ENCODE measurements at places on chromosomes 2 and 18.

GRCh38 chr18:59961070-59961469 lies 61.3 kb downstream of the PMAIP1 start:
- no peak for DNase-seq

DNA sequence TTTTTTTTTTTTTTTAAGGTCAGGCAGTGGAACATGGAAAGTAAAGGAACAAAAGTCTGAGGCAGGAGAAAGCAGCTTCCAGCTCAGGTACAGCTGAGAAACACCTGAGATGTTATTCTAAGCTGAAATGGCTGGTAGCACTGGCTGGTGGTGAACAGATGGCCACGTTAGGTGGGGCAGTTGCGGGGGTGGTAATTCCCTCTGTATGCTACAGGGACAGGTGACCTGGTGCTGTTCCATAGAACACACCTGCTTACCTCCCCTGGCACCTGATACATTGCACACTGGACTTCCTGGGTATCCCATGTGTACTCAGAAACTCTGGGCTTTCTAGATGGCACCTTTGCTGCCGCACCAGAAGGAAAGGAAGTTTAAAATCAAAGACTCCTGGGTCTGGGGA lies 333.3 kb downstream of the SLC8A1 start:
- no peak for DNase-seq

- no peak for DNase-seq
Observed at GRCh38 chr2:126893606-126894005, 5.1 kb upstream of the TEX51 start.

- DNase-seq = no peak
Observed at GRCh38 chr2:237763812-237764211, 34.8 kb upstream of the RBM44 start.

- no peak for DNase-seq
Observed at GRCh38 chr2:165499131-165499530, 29.6 kb downstream of the CSRNP3 start.

DNA sequence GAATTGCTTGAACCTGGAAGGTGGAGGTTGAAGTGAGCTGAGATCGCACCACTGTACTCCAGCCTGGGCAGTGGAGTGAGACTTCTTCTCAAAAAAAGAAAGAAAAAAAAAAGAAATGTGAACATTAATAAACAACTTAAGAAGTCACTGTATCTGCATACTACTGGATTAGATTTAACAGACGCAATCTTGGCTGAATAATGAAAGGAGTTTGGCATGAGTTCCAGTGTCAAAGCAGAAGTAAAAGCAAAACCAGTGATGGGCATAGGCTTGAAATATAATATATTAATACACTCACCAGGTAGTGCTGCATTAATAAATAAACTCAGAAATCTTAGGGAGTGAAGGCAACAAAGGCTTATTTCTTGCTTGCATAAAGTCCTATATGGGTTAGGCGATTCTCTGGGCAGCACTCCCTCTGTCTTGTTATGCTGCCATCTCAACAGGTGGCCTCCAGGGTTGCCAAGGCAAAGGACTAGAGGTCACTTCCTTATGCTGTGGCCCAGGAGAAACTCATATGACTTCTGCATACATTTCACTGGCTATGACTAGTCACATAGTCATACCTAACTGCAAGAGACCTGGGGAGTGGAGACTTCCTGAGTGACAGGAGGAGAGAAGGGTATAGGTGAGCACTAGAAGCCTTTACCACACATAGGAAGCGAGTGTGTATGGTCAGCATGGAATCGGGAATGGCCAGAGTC lies 296.2 kb upstream of the SPRED2 start:
- DNase-seq = no peak

DNA sequence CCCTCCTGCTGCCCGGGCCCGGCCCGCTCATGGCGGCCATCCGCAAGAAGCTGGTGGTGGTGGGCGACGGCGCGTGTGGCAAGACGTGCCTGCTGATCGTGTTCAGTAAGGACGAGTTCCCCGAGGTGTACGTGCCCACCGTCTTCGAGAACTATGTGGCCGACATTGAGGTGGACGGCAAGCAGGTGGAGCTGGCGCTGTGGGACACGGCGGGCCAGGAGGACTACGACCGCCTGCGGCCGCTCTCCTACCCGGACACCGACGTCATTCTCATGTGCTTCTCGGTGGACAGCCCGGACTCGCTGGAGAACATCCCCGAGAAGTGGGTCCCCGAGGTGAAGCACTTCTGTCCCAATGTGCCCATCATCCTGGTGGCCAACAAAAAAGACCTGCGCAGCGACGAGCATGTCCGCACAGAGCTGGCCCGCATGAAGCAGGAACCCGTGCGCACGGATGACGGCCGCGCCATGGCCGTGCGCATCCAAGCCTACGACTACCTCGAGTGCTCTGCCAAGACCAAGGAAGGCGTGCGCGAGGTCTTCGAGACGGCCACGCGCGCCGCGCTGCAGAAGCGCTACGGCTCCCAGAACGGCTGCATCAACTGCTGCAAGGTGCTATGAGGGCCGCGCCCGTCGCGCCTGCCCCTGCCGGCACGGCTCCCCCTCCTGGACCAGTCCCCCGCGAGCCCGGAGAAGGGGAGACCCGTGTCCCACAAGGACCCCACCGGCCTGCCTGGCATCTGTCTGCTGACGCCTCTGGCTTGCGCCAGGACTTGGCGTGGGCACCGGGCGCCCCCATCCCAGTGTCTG lies 767 bp downstream of the RHOB start:
- no peak for DNase-seq

DNA sequence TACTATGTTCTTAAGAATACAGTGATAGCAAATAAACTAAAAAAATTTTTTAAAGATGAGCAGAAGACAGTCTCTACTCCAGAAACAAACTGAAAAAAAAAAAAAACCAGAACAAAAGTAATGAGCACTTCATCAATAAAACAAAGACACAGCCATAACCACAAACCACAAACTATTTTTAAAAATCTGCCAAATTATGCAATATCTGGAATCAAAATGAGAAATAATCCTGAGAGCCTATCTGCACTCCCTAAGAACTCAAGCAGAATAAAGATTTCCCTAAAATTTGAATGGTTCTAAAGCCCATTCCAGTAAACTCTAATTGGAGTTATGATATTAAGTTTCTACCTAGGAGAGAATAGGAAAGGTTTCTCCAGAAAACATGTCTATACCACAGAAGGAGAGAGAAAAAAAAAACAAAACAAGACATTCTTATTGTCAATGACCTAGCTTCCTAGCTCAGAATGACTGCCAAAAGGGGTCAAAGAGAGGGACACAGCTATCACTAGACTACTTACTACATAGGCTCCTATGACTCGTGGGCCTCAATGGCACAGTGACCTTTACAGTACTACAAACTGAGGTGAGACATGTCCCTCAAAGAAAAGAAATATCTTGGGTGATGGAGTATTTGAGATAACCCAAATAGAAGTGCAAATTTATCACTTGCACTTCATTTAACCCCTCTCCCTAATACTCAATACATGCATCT lies 262.8 kb downstream of the ZEB2 start:
- no peak for DNase-seq

GRCh38 chr2:158407031-158407430 lies 49.5 kb downstream of the CCDC148 start:
- no peak for DNase-seq

GRCh38 chr2:233972941-233973575 lies 55.9 kb downstream of the TRPM8 start:
- no peak for DNase-seq

GRCh38 chr2:241107031-241107783 lies 5.1 kb upstream of the MTERF4 start:
- DNase-seq = no peak

DNA sequence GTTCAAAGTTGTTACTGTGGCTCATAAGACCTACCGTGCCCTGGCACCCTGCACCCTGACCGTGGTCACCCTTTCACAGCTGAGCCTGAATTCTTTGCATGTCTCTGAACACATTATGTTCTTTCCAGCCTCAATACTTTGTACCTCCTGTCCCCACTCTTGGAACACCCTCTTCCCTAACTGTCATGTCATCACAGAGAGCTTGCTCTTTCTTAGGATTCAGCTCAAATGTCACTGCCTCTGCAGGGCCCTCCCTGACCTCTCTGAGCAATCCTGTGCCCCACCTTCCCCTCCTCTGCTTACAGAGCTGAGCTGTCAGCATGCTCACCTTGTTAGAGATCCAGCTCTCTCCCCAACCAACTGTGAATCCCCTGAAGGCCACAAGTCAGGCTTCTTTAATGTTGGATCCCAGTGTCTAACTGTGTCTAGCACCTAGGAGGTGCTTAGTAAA lies 15.0 kb downstream of the PRKAG3 start:
- no peak for DNase-seq

GRCh38 chr2:131043199-131044074 lies 49.8 kb downstream of the FAM168B start:
- DNase-seq = no peak

GRCh38 chr2:189522435-189523151 lies 58.0 kb downstream of the SLC40A1 start:
- DNase-seq = no peak

GRCh38 chr2:20563833-20564232 lies 87.1 kb downstream of the HS1BP3 start:
- DNase-seq = no peak

DNA sequence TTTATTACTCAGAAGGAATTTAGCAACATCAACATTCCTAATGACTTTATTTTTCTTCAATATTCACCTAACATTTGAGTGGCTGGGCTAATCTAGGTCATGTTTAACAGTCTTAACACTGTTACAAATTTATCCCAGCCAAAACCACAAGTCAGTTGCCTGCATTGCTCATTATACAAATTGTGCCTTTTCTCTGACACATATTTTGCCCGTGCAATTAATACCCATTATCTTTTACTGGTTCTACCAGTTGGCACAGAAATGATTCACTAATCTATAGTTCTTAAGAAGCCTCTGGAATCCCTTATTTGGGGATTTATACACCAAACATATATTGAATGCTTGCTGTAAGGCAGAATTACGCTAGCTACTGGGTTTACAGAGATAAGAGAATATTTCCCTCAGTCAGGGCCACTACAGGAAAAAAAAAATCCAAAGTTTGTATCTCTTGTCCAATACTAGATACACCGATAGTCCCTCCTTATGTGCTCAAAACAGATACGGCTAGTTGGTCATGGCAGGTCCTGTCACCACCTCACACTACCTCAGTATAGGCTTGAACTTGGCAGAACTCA lies 46.3 kb downstream of the ZCCHC2 start:
- no peak for DNase-seq

DNA sequence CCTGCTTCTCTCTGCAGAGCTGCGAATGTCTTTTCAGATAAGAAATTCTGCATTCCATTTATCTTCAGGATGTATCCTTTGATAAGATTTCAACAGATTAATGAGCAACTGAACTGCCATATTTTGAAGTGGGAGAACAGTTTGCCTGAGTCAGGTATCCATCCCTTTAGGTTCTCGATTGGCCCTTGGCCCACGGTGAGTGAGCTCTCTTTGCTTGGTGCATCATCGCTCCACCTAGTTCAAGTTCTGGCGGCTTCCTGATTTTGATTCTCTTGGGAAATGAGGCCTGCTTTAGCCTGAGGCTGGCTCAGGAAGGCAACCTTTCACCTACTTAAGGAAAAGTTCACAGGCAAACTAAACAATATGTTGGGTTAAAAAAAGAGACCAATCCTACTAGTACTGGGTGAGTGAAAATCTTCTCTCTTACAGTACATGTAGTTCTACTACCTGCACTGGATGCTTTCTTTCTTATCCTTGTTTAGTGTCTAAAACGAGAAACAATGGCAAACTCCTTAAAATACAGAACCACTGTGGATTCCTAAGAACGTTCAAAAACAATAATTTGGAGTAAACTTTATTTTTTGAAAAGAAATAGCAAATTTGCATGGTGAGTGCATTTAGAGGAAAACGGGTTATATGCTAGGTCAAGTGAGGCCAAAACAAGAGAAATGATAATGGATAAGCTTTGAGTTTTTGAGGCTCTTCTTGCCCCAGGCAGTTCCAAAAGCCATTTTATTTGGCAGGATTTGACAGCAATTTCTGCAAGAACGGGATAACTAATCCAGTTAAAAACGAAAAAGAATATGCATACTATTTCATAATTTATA lies 837 bp upstream of the ACSL3 start:
- DNase-seq = peak; percentile 63

DNA sequence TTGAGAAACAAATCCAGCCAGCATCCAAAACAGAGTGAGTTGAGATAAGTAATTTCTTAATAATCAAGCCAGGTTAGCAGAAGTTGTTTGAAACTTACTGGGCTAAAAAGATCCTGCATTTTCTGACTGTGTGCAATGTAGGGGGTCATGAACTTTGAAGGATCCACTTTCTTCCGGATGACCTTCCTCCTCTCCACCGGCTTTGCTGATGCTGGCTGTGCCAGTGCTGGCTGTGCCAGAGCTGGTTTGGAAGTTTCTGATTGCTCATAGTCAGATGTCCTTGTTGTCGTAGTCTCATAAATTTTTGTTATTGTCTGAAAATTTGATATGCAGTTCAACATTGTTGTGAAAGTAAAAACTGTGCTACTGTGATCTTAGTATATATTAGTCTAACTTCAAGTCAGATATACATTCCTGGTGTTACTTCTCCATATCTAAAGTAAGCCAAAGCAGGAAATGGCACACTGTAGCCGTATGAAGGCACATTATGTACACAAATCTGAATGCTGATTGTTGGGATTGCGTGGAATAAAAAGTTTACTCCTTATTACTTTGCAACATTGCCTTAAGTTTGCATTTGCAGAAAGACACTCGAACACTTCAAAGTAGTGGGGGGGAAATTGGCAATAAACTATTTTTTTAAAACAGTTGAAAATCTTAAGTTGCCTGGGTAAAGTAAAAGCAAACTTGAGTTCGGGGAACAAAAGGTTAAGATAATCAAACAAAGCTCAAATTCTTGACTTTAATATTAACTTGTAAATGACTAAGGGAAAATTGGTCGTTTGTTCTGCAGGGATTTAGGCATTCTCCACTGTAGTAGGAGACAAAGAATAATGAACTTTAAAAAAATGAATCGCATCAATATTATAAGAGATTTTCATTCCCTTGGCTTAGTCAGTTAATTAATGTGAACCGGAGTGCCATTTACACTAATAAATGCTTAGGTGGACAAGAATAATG lies 6.4 kb downstream of the NEB start:
- DNase-seq = no peak

DNA sequence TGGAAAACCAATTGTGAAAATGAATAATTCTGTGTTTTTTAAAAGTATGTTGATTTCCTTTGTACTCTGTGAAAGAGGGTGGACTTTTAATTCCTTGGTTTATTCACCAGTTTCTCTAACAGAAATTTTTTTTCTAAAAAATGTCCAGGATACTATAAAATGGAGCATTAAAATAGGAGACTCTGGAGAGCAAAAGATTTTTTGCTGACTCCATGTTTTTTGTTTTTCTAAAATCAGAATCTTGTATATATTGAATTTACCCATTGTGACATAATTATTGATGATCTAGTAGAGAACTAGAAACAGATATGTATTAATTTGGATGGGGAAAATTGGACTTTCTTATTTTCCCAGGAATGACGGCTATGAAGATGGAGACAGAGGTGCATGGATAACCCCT lies 23.2 kb upstream of the EFEMP1 start:
- DNase-seq = no peak

DNA sequence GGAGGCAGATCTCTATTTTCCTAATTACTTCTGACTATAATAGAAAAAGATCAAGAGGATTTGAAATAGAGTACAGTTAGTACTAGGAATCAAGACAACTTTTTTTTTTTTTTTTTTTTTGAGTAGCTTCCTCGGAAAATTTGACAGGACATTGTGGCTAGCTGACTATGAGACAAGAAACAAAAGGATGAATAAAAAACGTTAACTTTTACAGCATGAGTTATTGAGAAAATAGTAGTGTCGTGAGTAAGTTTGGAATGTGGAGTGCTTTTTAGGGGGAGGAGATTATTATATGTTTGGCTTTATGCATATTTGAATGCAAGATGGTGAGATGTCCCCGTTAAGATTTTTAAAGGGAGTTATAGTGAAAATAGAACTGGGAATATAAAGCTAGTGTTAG lies 27.7 kb upstream of the CPS1 start:
- DNase-seq = no peak

GRCh38 chr2:219857751-219858150 lies 230.3 kb downstream of the SLC4A3 start:
- DNase-seq = no peak
